ENCODE measurements at places on chromosomes 1 and 21.
A peak's percentile ranks its signal among the peaks of the same experiment; 100 is the strongest.

DNA sequence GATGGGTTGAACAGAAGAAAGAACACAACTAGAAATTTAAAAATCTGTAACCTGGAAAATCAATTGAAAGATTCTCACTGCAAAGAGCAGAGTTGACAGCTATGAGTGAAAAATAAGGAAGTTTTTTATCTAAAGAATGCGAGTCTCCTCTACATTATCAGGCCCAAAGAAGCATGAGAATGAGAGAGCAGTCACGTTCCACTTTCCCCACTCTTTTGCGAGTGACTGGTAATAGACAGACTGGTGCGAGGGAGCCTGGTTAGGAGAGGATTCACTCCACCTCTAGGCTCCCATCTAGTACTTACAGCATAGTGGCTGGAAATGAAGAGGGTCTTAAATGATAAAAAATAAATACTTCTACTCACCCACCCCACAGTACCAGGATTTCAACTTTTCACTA, 52.0 kb downstream of the PRDX6 start:
- DNase-seq: no peak

DNA sequence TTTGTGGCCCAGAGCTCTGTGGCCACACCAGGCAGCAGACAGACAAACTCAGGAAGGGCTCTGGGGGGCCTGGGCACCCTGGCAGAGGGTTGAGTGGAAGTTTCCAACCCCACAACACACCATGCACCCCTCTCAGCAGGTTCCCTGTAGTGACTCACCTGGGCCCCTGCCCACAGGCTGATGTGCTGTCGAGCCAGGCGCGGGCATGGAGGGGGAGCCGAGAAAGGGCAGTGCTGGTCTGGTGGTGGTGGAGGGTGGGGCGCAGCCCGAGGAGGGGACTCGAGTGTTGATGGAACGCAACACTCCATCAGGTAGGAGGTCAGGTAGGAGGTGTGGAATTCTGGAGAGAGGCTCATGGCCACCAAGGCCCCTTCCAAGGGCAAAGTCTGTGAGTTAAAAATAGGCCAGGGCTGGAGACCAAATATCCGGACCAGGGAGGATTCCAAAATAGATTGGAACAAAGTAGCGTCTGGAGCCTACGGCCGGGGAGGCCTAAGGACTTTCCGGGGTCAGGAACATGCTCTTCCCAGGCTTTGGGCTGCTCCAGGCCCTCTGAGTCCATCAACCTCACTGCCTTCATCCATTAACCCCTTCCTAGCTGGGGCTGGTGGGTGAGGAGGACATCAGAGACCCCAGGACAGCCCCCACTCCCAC, 191.5 kb upstream of the AJAP1 start:
- no peak for DNase-seq

GRCh38 chr21:19537116-19537515, 1133.5 kb upstream of the TMPRSS15 start:
- no peak for DNase-seq

DNA sequence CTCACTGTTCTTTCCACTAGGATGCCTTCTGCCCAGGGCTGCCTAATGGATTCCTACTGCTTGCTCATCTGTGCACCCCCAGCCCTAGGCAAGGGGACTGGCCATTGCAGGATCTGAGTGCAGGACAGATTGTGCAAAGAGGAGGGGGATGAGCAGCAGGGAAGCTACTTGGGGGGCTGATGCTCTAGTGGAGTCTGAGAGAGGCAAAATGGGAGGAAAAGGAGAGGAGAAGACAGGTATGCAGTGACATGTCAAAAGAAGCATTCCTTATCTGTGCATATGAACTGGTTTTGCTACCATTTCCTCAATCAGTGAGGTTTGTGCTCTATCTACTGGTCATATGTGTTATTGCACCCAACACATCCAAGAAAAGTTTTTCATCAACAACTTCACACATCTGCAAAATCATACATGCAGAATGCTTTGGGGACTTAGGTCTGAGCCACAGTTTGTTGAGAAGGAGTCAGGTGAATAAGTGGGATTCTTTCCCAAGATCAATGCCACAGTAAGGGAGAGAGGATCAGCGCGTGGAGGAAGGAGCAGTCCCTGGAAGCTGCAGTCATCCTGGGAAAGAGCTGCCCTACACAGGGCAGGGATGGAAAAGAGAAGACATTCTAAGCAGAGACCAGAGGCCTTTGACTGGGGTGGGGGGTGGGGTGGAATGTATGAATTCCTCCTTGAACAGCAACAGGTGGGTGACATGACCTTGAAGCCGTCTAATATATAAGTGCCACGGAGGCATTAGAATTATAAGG, 14.4 kb downstream of the SLC5A9 start:
- DNase-seq: no peak

DNA sequence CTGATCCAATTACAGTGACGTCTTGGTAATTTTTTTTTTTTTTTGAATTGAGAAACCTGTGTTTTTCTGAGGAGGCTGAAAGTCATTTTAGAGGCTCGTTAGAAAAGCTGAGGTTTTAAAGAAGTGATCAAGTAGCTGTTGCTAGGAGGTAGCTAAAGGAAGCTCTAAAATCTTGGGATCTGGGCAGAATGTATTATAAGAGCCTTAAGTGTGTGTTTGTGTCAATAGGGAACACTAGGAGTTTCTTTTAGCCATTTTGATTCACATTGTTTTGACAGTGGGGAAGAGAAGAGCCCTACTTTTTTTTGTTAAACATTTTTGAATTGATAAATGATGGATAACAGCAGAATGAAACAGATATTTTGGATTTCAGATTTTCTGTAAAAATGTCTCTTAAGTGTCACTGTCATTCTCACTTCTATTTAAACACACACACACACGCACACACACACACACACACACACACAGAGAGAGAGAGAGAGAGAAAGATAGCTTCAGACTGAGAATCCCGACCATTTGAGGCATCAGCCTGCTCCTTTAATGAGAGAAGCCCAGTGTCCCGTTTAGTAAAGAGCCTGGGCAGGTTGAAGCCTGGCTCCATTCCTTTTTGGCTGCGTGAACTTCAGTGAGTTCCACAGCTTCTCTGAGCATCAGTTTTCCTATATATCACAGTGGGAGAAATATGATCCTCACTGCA, 79.1 kb upstream of the GPR88 start:
- DNase-seq: no peak

- no peak for DNase-seq
Observed at GRCh38 chr1:220093361-220094015, 444 bp upstream of the IARS2 start.

DNA sequence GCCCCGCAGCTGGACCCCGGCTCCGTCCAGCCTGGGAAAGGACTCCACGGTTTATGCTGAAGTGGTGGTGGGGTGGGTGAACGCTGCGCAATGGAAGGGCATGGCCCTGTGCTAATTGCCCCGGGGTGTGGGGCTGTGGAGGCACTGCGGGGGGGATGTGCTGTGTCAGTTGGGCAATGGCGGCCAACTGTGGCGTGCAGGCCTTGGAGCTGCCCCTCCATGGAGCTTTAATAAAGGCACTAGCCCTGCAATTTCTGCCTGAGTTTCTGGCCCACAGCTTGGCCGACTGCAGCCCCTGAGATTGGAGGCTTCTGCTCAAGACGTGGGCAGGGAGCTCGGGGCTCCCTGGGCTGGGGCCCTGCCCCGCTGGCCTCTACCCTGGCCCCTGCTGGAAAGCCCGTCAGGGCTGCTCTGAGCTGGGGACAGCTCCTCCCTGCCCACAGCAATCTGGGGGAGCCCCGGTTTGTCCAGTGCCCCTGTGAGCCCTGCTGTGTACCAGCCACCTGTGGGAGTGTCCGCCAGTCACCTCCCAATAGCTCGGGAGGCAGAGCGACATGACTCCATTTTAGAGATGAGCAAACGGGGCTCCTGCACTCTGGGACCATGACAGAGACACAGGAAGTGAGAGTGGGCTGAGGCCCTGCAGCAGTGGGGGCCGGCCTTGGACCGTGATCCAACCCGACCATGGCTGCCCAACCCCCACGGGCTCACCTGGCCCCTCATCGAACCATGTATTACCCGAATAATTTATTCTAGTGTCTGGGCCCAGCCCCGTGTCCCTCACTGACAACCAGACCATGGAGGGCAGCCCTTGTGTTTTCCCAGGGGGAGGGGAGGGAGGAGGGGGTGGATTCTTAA, 8.7 kb upstream of the TNFRSF14 start:
- DNase-seq: peak; percentile 35

DNA sequence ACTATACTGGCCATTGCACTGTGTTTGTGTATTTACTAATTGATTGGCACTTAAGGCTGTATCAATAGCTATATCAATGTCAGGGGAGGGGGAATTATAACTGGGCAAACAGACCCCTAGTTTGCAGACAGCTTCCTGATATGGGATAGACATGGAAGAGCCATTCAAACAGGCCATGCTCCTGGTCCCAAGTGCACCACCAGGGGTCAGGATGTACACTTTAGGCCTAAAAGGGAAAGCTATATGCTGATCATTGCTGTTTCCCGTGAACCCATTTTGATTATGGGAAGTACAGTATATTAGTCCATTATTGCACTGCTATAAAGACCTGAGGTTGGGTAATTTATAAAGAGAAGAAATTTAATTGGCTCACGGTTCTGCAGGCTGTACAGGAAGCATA, 124.9 kb upstream of the BACE2 start:
- DNase-seq: no peak
